Central memory CD4-positive, alpha-beta T cell (primary cell): ENCODE measurements at places on chromosomes 7 and 10.

DNA sequence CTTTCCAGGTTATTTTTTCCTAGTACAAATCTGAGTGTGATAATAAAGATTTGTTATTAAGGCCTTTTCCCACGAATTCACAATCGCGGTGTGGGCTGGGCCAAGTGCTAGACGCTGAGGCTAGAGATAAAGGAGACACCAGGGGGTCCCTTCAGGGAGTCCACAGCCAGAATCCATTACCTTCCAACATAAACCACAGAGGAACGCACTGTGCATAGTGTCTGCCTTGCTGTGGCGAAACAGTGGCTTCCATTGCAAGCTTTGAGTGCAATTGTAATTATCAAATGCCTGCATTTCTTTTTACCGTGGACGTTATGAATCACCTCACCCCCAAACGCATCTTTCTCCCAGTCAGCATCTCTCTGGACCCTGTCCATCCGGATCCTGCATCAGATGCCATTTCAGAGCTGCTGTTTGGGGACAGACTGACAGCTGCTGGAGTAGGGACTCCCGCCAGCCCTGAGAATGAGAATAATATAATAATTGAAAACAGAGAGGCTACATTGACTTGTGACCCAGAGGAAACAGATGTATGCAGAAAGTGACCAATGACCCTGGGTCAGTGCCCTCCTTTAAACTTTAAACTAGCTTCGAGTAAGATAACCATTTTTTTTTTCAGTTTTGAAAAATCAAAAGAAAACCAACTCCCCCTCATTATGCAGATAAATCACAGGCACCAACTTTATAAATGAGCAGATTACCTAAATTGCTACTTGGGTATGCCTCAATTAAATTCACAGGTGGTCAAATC is 456.2 kb upstream of the NRP1 start:
- DNase-seq: no peak

DNA sequence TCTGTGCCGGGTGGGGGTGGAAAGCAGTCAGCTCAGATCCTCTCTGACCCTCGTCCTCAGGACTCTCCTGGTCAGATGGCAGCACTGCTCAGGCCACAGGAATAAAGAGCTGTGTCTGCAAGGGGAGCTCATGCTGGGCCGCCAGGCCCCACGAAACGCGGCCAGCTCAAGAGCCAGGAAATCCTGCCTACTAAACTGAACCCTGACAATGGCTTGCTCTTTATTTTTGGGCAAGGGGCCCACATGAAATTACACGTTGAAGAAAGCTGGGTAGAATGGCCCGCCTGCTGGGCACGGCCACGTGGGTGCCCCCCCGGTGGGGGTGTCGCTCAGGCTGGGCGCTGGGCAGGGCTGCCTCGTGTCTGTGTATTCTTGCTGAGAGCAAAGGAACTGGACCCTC is 103.0 kb downstream of the ITIH5 start:
- DNase-seq: no peak

- DNase-seq: no peak
Observed at GRCh38 chr7:65317372-65317771, 56.3 kb upstream of the ZNF92 start.

DNA sequence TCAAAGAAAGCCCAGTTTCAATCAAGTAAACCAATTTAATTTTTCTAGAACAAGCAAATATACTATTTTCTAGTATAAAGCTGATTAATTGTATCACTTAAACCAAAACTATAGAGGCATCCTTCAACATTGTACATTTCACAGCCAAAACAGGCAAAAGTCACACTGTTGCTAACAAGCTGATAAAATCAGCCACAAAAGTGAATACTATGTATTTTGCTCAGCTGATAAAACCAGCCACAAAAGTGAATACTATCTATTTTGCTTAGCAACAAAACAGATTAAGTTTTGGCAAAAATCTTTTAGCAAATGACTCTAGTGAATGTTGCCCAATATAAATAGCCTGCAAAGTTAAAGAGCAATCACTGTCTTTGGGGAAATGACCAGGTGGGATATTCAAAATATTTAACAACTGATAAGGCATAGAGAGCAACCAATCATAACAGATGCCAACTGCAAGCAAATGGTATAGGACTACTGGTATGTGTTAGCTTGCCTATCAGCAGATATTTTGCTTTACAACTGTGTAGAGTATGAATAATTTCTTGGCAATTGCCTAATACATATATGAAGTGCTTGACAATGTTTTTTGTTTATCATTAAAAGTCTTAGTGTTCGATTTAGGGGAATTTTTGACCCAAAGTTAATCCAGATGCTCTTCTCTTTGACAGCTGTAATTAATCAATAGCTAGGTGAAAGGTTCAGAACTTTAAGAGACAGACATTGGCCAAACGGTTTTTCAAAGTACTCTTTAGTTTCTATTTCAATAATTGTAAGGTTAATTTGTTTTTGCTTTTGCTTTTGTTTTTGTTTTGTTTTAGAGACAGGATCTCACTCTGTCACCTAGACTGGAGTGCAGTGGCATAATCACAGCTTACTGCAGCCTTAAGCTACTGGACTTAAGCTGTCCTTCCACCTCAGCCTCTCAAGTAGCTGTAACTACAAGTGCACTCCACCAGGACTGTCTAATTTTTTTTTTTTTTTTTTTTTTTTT is 44.4 kb upstream of the SP4 start:
- no peak for DNase-seq

- no peak for DNase-seq
Observed at GRCh38 chr7:277228-277627, 12.7 kb upstream of the FOXL3 start.
